Breast epithelium (tissue), 4 donors: ENCODE measurements at places on chromosomes 13 and 19. TPM values are rescaled to one million over a fixed set of nuclear protein-coding genes. Genes with fewer than 3 reads are reported as not detected.
A peak's percentile ranks its signal among the peaks of the same experiment; 100 is the strongest.

GRCh38 chr13:38543561-38543960, 143.3 kb upstream of the FREM2 start:
- no peak for DNase-seq

DNA sequence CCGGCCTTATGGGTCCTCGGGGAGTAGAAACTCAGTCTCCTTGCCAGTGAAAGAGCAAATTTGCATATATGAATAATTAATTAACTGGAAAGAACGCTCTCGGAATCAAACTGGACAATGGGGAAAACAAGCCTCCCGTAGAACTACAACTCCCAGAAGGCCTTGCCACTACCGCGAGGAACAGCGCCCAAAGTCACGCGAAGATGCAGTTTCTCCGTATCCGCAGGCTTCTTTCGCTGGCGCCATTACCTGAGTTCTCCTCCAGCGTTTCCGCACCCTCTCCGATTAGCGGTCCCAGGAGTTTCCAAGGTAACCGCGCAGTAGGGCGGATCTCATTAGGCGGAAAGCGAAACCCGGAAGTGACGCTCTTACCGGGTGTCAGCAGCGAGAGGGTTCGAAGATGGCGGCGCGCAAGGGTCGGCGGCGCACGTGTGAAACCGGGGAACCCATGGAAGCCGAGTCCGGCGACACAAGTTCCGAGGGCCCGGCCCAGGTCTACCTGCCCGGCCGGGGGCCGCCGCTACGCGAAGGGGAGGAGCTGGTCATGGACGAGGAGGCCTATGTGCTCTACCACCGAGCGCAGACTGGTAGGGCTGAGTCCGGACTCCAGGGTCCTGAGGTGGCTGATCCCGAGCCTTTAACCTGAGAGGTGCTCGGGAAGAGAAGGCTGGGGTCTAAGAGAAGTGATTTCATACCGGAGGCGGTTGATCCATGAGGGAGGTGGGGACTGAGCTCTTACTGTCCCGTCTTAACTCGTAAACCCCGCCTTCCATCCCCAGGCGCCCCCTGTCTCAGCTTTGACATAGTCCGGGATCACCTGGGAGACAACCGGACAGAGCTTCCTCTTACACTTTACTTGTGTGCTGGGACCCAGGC, at the start of gene GRWD1:
Gene GRWD1, plus strand, starts transcription at position 378 of the 876 bp plus-strand sequence. Its CDS starts 23 bp downstream, at position 401.
- peak; percentile 87 for DNase-seq

GRCh38 chr19:39937094-39937720, 2.8 kb upstream of the FCGBP start:
- DNase-seq = no peak

DNA sequence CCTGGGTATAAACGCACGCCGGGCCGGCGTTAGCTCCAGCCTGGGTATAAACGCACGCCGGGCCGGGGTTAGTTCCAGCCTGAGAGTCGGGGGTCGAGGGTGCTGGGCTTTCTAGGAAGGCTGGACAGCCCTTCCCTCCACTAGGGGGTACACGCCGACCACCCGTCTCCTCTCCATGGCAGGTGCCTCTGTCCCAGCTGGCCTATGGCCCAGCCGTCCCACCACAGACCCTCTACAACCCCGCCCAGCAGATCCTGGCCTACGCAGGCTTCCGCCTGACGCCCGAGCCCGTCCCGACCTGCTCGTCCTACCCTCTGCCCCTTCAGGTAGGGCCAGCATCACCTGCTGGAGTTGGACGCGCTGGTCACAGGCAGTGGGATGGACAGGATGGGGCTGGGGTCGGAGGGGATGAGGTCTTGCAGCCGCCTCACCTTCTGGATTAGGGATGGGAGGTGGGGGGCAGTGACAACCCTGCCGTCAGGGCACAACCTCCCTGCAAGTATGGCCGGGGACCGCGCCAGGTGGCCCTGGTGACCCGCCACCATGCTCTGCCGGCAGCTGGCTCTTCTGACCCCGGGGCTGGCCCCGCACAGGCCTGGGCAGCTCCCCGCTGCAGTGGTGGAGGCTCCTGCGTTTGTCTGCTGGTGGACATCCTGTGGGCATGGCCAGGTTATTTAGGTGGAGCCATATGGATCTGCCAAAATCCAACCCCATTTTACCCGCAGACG, 45.8 kb downstream of the TMEM255B start:
- DNase-seq = no peak

GRCh38 chr13:73751290-73751689, 382.9 kb downstream of the KLF12 start:
- DNase-seq = no peak

The ANGPTL4 gene
- total RNA-seq = 118 TPM

The ZIM2 gene
- total RNA-seq = 0.48 TPM
